ENCODE measurements at places on chromosomes 5 and 9. TPM values are rescaled to one million over a fixed set of nuclear protein-coding genes. Genes with fewer than 3 reads are reported as not detected.

- no peaks in the 10 kb centered on the region for H3K27me3 ChIP-seq
- H3K27ac ChIP-seq: no peak overlapping the region
- no peaks in the 10 kb centered on the region for H3K4me1 ChIP-seq
- peaks cover 50% of the 10 kb centered on the region for H3K36me3 ChIP-seq
- H3K4me3 ChIP-seq: no peak overlapping the region
Measured at GRCh38 chr9:111928359-111928720, 31.7 kb downstream of the UGCG start.

GMCL2 gene
- total RNA-seq: not detected

- no peak overlapping the region for H3K4me3 ChIP-seq
- H3K4me1 ChIP-seq: no peaks in the 10 kb centered on the region
- no peaks in the 10 kb centered on the region for H3K36me3 ChIP-seq
Measured at GRCh38 chr5:131459216-131459615, 175.8 kb downstream of the RAPGEF6 start.

DCTN3 gene
- 102 TPM for total RNA-seq

GRCh38 chr5:151880324-151880723, 44.3 kb downstream of the GLRA1 start:
- no peaks in the 10 kb centered on the region for H3K4me1 ChIP-seq
- no peaks in the 10 kb centered on the region for H3K36me3 ChIP-seq
- no peak overlapping the region for H3K27ac ChIP-seq
- no peak overlapping the region for H3K4me3 ChIP-seq

DNA sequence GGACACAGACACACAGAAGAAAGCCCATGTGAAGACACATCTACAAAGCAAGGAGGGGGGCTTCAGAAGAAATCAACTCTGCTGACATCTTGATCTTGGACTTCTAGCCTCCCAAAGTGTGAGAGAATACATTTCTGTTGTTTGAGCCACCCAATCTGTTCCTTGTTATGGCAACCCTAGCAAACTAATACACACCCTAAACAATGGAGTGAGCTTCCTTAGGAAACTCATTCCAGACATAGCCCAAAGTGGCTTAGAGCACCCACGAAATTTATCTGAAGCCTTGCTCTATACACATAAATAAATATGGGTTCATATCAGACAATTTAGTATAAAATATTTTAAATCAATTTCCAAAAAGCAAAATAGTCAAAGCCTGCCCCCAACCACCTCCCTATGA, 7.6 kb upstream of the TBC1D2 start:
- no peak for DNase-seq
- no peak overlapping the region for H3K27ac ChIP-seq
- H3K36me3 ChIP-seq: no peaks in the 10 kb centered on the region
- H3K4me1 ChIP-seq: no peaks in the 10 kb centered on the region

All from PC-3 (cell line).